A549 treated with Mapracorat at 1 μM for 4 hours (cell line): ENCODE measurements at places on chromosomes 7 and 10. TPM values are rescaled to one million over a fixed set of nuclear protein-coding genes. Genes with fewer than 3 reads are reported as not detected.

The THAP5 gene
- total RNA-seq, result 11.0 to 15.8 TPM (median 14.0 TPM) in 5 replicates

The MYL10 gene
- total RNA-seq, result not detected in 5 replicates

The ITIH5 gene
- 0.03 to 0.12 TPM (median 0.10 TPM) in 5 replicates for total RNA-seq

The OLAH gene
- total RNA-seq, result 0.39 to 1.0 TPM (median 0.51 TPM) in 5 replicates

The IMMP2L gene
- total RNA-seq, result 15.3 to 22.3 TPM (median 18.6 TPM) in 5 replicates

The ATOH7 gene
- 0.12 to 0.27 TPM (median 0.17 TPM) in 4 of 5 replicates, not detected in the other for total RNA-seq

The FAM25C gene
- total RNA-seq, result 1.2 to 1.7 TPM in 2 of 5 replicates, not detected in the others

The LOXL4 gene
- total RNA-seq, result 1.2 to 1.7 TPM (median 1.6 TPM) in 5 replicates

The NEBL gene
- 6.6 to 10.1 TPM (median 9.1 TPM) in 5 replicates for total RNA-seq

The GSTO2 gene
- 1.3 to 2.5 TPM (median 2.3 TPM) in 5 replicates for total RNA-seq

The AKR1C4 gene
- total RNA-seq, result 0.15 to 0.25 TPM (median 0.21 TPM) in 4 of 5 replicates, not detected in the other

The SH2D4B gene
- total RNA-seq, result 0.05 to 0.09 TPM (median 0.07 TPM) in 3 of 5 replicates, not detected in the others

The GIMAP5 gene
- total RNA-seq, result 0.08 TPM in 1 of 5 replicates, not detected in the others

The EGFR gene
- 85.7 to 122 TPM (median 97.1 TPM) in 5 replicates for total RNA-seq

The MINDY4 gene
- 2.5 to 2.8 TPM (median 2.7 TPM) in 5 replicates for total RNA-seq

The OR2F2 gene
- total RNA-seq, result not detected in 5 replicates

The SLK gene
- 23.6 to 34.7 TPM (median 31.4 TPM) in 5 replicates for total RNA-seq

The SPDYE11 gene
- total RNA-seq, result not detected in 5 replicates

The GNAT3 gene
- not detected in 5 replicates for total RNA-seq

The TFPI2 gene
- 211 to 268 TPM (median 230 TPM) in 5 replicates for total RNA-seq

The EGR2 gene
- 0.33 to 0.76 TPM (median 0.48 TPM) in 5 replicates for total RNA-seq

The TDRD1 gene
- total RNA-seq, result not detected in 5 replicates

The GOLGA7B gene
- total RNA-seq, result 3.2 to 4.0 TPM (median 3.6 TPM) in 5 replicates

The BMPER gene
- total RNA-seq, result 4.4 to 5.7 TPM (median 5.1 TPM) in 5 replicates

The FAM131B gene
- total RNA-seq, result 0.27 to 0.49 TPM (median 0.43 TPM) in 5 replicates

The PSMC2 gene
- total RNA-seq, result 151 to 196 TPM (median 154 TPM) in 5 replicates

The INMT gene
- total RNA-seq, result not detected in 5 replicates

The AASS gene
- total RNA-seq, result 0.06 to 0.12 TPM (median 0.06 TPM) in 5 replicates

The PNLIPRP2 gene
- not detected in 5 replicates for total RNA-seq
